ENCODE measurements at places on chromosomes 7 and 10. TPM values are rescaled to one million over a fixed set of nuclear protein-coding genes. Genes with fewer than 3 reads are reported as not detected.

The GIMAP8 gene
- 2.9 TPM for total RNA-seq

The STRIP2 gene
- 0.28 TPM for total RNA-seq

The RAB19 gene
- total RNA-seq = 21.9 TPM

The CRYGN gene
- not detected for total RNA-seq

The GSTK1 gene
- 290 TPM for total RNA-seq

The RHOBTB1 gene
- 4.3 TPM for total RNA-seq

The C10orf105 gene
- 0.08 TPM for total RNA-seq

The GNAT3 gene
- total RNA-seq = not detected

The GNG11 gene
- 4.2 TPM for total RNA-seq

The ADRB1 gene
- 0.73 TPM for total RNA-seq

The GPR85 gene
- total RNA-seq = not detected

The SVOPL gene
- 2.4 TPM for total RNA-seq

The BLNK gene
- total RNA-seq = 22.1 TPM

The MDFIC gene
- 10.9 TPM for total RNA-seq

The HOXA6 gene
- total RNA-seq = 21.2 TPM

The EVX1 gene
- total RNA-seq = 0.82 TPM

The HOXA3 gene
- 16.4 TPM for total RNA-seq

The PDIA4 gene
- 131 TPM for total RNA-seq

The MYO1G gene
- 2.6 TPM for total RNA-seq

The MAGI2 gene
- 1.4 TPM for total RNA-seq

The PRSS37 gene
- not detected for total RNA-seq

The TBXAS1 gene
- total RNA-seq = 10.3 TPM

The SUPV3L1 gene
- 30.1 TPM for total RNA-seq

The TRPV5 gene
- not detected for total RNA-seq

The ATP6V0A4 gene
- not detected for total RNA-seq

The VWA2 gene
- total RNA-seq = 1.5 TPM

The CUX1 gene
- total RNA-seq = 131 TPM

The GTF2IRD1 gene
- total RNA-seq = 14.8 TPM

The NRG3 gene
- 0.18 TPM for total RNA-seq

The MOGAT3 gene
- 62.4 TPM for total RNA-seq

The TMEM176B gene
- 173 TPM for total RNA-seq

The ACHE gene
- total RNA-seq = 29.2 TPM

The MUC3A gene
- 185 TPM for total RNA-seq

The AKR1C3 gene
- total RNA-seq = 173 TPM
